ENCODE measurements at places on chromosomes 11 and 22.

GRCh38 chr11:73350908-73351636 is 25.1 kb upstream of the RELT start:
- DNase-seq: peak; percentile 76

DNA sequence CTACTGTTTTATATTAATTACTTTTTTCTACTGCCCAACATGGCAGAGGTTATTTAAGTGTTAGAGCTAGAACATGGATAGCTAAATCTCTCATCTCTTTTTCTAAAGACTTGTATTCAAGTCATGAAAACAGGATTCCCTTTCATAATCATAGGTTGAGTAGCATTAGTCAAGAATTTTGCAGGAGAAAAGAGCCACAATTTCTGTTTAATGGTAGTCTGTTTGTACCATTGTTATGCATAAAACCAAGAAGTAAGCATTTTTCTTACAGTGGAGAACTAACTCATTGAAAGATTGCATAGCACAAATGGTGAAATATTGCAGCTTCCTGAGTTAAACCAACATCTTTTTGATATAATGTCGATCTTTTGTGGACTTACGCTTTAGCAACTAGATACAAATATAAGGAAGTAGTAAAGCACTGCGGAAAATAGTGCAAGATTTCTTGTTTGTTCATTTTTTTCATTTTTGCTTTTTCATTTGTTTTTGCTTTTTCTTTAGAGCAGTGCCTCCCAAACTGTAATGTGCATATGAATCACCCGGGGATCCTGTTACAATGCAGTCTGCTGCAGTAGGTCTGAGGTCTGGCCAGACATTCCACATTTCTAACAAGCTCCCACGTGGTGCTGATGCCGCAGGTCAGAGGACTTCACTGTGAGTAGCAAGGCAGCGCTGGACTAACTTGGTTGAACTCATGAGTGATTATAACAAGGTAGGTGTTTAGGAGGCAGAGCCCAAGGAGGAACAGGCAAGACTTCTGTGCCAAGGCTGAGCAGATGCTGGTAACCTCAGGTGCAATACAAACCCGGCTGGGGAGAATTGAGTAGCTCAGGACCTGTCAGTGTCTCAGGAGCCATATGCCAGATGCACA is 4.6 kb downstream of the ETS1 start:
- peak; percentile 2 for DNase-seq

DNA sequence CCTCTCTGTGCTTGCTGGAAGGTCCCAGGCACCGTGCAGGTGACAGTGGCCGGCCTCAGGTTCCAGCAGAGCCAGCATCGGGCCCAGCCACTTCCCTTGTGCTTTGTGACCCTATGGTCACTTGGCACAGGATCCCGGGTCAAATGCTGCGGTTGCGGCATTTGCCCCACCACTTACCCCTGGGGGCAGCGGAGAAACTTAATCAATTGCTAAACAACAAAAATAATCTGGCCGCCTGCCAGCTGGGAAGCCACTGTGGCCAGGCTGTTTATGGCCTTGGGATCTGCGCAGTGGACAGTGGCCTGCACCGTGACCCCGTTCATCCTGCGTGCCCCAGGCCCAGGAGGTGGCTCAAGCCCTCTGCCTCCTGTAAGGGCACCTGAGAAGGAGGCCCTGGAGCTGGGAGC is 65.0 kb downstream of the LRP5 start:
- DNase-seq: no peak

- no peak for DNase-seq
These were observed 82.1 kb upstream of the WNT11 start for GRCh38 chr11:76288166-76288980.
